ENCODE measurements at places on chromosomes 5 and 9. TPM values are rescaled to one million over a fixed set of nuclear protein-coding genes. Genes with fewer than 3 reads are reported as not detected.

DNA sequence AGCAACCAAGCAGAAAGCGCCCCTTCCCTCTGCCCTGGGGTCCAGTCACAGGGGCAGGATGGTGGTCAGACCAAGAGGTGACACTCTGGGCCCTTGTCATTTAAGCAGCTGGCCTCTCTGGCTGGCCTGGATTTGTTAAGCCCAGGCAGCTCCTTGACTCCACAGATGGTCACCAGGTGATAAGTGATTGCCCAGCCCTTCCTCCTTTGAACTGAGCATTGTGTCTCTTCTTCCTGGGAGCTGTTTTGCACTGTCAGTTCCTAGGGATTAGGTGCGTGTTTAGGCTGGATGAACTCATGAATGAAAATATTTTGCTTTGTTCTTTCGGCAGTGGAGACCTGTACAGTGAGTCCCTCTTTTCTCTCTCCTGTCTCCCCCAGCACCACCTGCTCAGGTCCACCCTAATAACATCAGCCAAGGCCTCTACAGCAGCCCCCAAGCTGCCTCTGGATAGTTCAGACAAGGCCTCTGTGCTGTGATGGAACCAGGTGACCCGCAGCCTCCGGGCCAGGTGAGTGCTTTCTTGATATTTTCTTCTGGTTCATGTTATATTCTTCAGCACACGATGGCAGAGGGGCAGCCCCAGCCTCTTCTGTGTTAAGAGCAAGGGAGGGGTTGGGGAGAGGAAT lies 139.7 kb upstream of the PITX1 start:
- no peak for DNase-seq

DNA sequence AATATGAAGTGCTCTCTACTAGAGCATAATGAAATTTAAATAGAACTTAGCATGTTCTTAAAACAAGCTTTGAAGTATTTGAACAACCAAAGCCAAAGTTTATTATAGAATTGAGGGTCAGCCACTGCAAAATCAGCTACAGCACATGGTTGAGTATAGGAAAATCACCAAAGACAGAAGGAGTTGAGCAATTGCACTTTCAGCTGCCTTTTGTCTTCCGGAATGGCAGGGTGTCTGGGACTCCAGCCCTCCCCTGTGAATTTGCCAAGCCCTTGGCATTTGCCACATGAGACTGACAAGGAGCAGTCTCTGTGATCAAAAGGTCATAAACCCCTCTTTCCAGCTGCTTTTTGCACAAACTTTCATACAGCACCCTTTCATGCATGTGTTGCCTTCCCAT lies 8.5 kb upstream of the LURAP1L start:
- no peak for DNase-seq

DNA sequence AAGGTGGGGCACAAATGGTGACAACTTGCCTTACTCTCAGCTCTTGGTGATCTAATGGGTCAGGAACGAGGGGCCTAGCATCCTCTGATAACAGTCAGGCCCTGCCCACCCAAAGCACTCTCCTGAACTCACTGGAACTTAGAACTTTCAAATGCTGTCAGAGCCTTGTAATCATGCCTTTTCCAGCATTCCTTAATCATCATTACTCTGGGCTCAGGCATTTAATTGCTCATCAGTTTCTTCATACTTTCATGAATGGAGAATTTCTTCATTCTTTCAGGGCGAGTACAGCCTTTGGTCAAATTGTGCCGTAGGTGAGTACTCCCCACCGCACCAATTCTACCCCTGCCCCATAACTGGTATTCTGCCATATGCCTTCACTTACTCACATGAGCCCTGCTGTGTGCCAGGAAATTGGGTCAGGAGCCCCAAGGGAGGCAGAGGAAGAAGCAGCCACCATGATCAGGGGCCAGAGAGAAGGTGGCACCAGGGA lies 30.2 kb upstream of the DUSP1 start:
- DNase-seq, result no peak

- DNase-seq, result no peak
These were observed 861 bp downstream of the MTX3 start for GRCh38 chr5:79990205-79990597.

DNA sequence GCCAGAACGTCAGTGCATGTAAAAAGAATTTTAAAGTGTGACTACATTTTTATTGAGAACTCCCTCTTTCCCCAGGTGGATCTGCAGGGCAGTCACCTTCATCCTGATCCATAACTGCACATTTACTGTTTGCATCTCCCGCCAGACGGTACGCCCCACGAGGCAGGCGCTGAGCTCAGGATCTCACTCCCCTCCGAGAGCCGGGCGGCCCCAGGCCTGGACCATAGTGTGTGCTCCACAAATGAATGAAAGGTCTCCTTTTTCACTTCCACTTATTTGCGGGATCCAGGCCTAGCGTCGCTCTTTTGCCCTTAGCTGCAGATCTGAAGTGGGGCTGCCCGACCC lies 378 bp downstream of the DROSHA start:
- DNase-seq, result no peak

GRCh38 chr9:87718852-87719612 lies 6.9 kb upstream of the CTSL start:
- DNase-seq, result no peak

GRCh38 chr5:137858223-137858916 lies 9.3 kb upstream of the MYOT start:
- DNase-seq, result no peak

DNA sequence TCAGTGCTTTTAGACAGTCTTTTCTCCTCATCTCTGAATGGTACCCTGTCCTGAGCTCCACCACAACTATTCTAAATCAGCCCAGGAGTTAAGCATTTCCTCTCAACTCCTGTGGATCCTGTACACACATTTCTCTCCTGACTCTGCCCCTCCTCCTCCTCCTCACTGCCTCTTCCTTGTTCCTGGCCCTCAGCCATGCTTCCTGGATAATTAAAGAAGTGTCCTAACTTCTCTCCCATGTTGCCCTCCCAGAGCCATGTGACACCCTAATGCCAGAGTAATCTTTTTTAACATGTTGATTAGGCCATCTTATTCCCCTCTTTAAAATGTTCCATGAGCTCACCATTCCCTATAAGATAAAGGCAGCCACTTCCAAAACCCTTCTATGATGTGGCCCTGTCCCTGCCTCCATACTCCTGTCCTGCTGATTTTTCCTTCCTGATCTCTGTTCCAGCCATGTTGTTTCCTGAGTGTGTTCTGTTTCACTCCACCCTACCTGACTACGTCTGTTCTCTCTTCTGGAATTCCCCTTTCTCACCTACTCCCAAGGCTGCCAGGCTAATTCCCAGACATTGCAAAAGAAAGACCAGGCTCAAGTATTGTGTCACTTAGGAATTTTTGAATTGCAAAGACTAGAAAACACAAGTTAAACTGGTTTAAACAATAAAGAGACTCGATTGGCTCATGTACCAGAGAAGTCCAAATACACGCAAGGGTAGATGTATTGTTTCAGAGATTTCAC lies 295.2 kb downstream of the MAST4 start:
- no peak for DNase-seq

GRCh38 chr9:20373263-20373662 lies 249.0 kb downstream of the MLLT3 start:
- DNase-seq, result no peak

- peak; percentile 72 for DNase-seq
These were observed 97.9 kb upstream of the SH3GL2 start for GRCh38 chr9:17480966-17481365.

- DNase-seq, result no peak
These were observed 120.5 kb upstream of the MAST4 start for GRCh38 chr5:66475731-66476130.

DNA sequence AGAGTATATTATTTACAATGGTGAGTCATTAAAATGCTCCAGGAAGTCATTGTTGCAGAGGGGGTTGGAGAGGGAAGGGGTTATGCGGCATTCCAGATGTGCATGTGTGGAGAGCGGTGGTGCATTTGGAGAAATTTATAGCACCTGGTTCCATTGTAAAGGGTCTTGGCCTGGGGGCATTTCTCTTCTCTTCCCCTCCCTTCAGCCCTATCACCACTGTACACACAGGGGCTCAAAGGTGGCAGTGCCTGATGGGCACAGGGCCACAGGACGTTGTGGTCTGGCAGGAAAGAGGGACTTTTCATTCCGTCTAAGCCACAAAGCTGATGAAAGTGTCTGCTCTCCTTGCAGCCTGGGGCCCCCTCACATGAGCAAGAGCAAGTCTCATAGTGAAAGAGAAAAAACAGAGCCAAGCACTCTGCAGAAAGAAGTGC lies 442.4 kb upstream of the ZNF462 start:
- no peak for DNase-seq

DNA sequence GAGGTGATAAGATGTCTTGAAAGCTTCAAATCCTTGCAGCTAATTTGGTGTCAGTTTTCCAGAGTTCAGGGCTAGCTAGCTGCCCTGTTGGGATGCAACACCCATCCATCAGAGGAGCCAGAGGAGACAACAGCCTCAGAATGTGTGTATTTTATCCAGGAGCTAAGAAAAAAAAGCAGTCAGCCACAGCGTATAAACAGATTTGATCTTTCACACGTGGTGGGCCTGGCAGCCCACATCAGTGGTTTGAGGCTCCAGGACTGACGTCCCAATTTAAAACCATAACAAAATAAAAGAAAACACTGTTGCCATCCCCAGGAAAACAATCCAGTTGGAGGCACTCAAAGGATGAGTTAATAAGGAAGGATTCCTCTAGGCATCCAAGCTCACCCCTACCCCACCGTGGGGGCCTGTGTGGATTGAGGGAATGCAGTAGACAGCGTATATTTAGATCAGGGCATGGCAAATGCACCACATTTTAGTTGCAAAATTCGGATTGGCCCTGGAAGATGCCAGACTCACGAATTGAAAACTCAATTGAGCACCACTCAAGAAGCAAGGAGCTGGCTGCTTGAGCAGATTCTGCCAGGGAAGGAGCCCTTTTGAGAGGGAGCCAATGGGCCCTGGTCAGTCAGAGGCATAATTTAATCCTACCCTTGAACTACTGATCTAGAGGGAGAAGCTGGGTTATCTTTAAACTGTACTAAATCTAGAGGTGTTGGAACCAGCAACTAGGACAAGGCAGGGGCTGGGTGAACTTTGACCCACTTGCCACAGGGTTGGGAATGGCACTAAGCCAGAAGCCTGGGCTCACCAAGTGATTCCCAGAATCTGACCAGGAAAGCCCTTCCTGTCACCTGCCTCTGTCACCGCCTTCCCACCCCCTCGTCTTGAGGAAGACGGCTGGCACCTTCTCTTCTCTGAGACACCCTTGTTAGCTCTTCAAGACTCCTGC lies 17.5 kb downstream of the ADRA1B start:
- DNase-seq, result no peak

DNA sequence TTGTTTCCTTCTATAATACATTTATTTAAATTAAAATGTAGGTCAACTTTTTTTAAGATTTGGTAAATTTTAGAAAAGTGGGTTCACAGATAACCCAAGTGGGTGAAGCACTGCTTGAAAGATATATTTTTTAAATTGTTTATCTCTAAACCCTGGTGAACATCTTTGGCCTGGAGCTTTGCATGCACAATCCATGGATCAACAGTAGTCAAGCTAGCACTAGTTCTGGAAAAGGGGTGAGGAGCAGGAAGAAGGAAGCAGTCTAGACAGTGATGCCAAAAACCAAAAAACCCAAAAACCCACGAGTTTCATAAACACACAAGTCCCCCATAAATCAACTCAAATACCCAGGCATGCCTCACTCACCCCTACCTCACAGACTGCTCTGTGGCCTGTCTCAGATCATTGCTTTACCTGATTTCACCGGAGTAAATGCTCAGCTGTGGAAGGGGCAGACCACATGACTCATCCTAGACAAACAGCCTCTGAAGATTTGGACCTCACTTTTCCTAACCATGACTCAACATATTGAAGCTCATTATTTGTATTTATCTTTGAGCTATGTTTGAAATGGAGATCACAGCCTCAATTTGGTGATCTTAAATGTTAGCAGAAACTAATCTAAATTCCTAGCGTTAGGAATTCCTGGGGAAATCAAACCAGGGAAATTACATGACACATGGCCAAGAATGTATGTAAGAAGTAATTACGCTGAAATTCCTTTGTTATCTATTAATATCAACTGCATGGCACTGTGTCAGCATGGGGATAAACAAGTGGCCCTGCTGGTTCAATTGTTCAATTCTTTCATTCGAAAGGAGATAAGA lies 149.6 kb downstream of the ZNF608 start:
- DNase-seq, result no peak

- no peak for DNase-seq
These were observed 20.5 kb upstream of the TXN start for GRCh38 chr9:110276781-110277180.

The BHMT2 gene
- 36.3 TPM for total RNA-seq

The HAPLN1 gene
- total RNA-seq, result 0.14 TPM

The GLRA1 gene
- total RNA-seq, result not detected

The CDX1 gene
- total RNA-seq, result not detected
